ENCODE measurements at places on chromosomes 4 and X.

DNA sequence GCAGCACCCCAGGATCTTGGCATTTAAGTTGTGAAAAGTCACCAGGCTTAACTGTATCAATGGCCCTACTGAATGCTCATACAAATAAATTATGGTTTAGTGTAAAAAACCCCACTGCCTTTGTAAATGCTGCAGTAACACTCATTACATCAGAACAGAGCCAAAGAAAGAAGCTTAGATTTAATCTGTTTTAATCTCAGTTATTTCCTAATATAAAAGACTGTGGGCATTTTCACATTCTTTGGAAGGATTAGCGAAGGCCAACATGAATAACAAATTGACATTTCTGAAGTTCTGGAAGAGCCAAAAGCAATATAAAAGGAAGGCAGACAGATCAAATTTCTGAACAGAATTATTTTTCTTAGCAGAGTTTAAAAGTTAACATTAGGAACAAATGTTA, 140.0 kb upstream of the HCCS start:
- H3K27ac ChIP-seq = no peak overlapping the region
- no peak for DNase-seq
- no peaks in the 10 kb centered on the region for H3K27me3 ChIP-seq
- no peaks in the 10 kb centered on the region for H3K36me3 ChIP-seq

GRCh38 chr4:31041385-31041784, 321.2 kb downstream of the PCDH7 start:
- no peak overlapping the region for H3K27ac ChIP-seq
- H3K36me3 ChIP-seq = no peaks in the 10 kb centered on the region
- no peaks in the 10 kb centered on the region for H3K4me1 ChIP-seq

GRCh38 chr4:107548211-107548905, 171.7 kb downstream of the PAPSS1 start:
- H3K27ac ChIP-seq = no peak overlapping the region
- no peak for DNase-seq
- no peaks in the 10 kb centered on the region for H3K4me1 ChIP-seq
- H3K4me3 ChIP-seq = no peak overlapping the region
- no peaks in the 10 kb centered on the region for H3K36me3 ChIP-seq

GRCh38 chr4:137700072-137700471, 167.8 kb upstream of the PCDH18 start:
- DNase-seq = no peak
- no peaks in the 10 kb centered on the region for H3K27me3 ChIP-seq
- H3K27ac ChIP-seq = no peak overlapping the region
- H3K4me3 ChIP-seq = no peak overlapping the region
- H3K36me3 ChIP-seq = no peaks in the 10 kb centered on the region
- peaks cover 7% of the 10 kb centered on the region for H3K4me1 ChIP-seq

DNA sequence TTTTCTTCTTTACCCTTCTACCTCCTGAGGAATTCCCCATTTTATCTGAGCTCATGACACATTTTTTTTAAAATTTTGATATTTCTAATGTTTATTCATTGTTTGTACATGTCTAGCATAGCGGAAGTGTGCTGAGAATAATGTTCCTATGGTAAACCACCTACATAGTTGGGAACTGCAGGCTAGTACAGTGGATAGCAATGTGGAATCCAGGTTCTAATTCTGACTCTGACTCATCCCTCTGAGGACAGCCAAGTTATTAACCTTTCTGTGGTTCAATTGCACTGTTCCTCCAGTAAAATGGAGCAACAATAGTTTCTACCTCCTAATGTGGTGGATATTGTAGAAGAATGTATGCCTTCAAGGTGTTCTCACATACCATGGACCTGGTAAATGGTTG, 20.6 kb upstream of the APELA start:
- H3K36me3 ChIP-seq = no peaks in the 10 kb centered on the region
- no peak for DNase-seq
- no peaks in the 10 kb centered on the region for H3K4me1 ChIP-seq

- H3K4me1 ChIP-seq = no peaks in the 10 kb centered on the region
- H3K36me3 ChIP-seq = no peaks in the 10 kb centered on the region
- no peak for DNase-seq
Measured at GRCh38 chr4:153183146-153183545, 21.1 kb upstream of the TRIM2 start.

- H3K27ac ChIP-seq = no peak overlapping the region
- H3K4me1 ChIP-seq = no peaks in the 10 kb centered on the region
- no peak for DNase-seq
- H3K36me3 ChIP-seq = no peaks in the 10 kb centered on the region
- no peaks in the 10 kb centered on the region for H3K27me3 ChIP-seq
- H3K4me3 ChIP-seq = no peak overlapping the region
Measured at GRCh38 chr4:188578657-188579056, 439.4 kb downstream of the TRIML1 start.

GRCh38 chr4:81549984-81550383, 78.3 kb upstream of the RASGEF1B start:
- no peaks in the 10 kb centered on the region for H3K27me3 ChIP-seq
- DNase-seq = no peak
- no peak overlapping the region for H3K4me3 ChIP-seq
- H3K4me1 ChIP-seq = no peaks in the 10 kb centered on the region
- no peak overlapping the region for H3K27ac ChIP-seq
- H3K36me3 ChIP-seq = no peaks in the 10 kb centered on the region

DNA sequence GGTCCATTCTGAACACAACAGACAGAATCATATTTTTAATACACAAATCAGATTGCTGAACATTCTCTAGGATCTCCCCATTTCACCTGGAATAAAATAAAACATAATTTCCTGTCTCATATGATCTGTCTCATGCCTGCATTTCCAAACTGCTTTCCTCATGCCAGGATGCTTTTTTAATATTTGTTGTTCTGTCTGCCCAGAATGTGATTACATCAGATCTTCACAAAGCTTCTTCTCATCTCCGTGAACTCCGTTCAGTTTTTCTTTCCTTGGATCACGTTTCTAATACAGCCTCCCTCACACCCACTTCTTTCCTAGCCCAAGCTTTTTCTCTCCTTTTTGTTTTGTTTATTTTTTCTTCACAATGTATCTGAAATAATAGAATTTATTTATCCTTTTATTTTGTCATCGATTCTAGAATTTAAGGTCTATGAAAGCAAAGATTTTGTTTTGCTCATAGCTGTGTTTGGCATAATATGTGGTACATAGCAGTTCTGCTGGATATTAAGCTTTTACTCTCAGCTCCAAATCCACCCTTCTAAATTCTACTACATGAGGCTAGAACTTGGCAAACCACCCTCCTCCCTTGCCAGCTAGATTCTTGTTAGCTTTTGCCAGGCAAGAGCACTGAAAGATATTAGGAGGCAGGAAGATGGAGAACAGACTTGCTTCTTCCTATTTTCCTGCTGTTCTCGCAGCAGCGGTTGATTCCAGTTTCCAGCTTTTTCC, 165.5 kb upstream of the SLIT2 start:
- H3K27me3 ChIP-seq = no peaks in the 10 kb centered on the region
- H3K4me3 ChIP-seq = no peak overlapping the region
- no peak for DNase-seq

DNA sequence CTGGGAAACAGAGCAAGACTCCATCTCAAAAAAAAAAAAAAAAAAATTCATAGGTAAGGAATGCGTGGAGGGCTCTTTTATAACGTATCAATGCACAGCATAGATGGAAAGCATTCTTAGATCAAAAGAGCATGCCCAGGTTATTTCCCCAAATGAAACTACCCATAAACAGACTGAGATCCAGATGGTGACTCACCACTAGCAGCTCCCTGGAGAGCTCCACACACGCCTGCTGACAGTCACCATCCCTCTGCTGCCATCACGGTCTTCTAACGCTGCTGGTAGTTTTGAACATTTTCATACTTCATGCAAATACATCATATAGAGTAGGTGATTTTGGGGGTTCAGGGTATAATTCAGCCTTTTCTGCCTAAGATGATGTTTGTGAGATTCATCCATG, 136.9 kb downstream of the ASMT start:
- H3K4me1 ChIP-seq = no peaks in the 10 kb centered on the region
- no peak overlapping the region for H3K4me3 ChIP-seq
- no peak for DNase-seq
- H3K27ac ChIP-seq = no peak overlapping the region
- H3K36me3 ChIP-seq = no peaks in the 10 kb centered on the region

- no peak for DNase-seq
- no peaks in the 10 kb centered on the region for H3K27me3 ChIP-seq
- H3K4me3 ChIP-seq = no peak overlapping the region
- H3K4me1 ChIP-seq = no peaks in the 10 kb centered on the region
- no peak overlapping the region for H3K27ac ChIP-seq
Measured at GRCh38 chr4:77354550-77354949, 197.5 kb downstream of the CCNG2 start.

DNA sequence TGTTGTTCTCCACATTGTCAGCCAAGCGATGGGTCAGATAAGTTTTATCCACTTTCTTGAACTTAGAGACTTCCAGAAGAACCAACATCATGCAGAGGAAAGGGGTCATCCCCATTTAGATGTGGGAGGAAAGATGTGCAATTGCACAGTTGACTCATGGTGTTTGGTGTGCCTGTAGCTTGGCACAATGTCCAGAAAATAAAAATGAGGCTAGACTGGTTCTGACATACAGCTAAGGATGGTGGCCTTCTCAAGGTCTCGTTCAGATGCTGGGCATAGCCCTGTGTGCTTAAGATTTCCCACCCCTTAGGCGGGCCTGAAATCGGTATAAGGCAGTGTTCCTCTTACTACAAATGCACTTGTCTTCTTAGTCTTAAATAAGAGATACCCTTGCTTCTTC, 101.1 kb downstream of the PCDH7 start:
- H3K4me1 ChIP-seq = no peaks in the 10 kb centered on the region
- H3K36me3 ChIP-seq = no peaks in the 10 kb centered on the region
- DNase-seq = no peak

DNA sequence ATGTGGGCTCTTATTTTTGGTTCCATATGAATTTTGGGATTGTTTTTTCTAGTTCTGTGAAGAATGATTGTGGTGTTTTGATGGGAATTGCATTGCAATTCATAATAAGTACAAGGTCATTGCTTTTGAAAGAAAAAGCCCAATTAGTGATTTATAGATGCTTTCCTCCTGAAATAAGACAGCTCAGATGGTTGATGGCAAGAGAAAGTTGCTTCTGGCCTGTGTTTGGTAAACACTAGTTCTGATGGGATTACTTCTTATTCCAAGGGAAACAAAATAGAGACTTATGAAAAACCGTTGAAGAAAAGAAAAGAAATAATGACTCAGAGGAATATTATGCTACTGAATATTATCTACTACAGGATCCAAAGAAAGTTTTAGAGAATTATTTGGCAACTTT, 144.9 kb downstream of the SPANXA1 start:
- no peak overlapping the region for H3K27ac ChIP-seq
- H3K27me3 ChIP-seq = no peaks in the 10 kb centered on the region

DNA sequence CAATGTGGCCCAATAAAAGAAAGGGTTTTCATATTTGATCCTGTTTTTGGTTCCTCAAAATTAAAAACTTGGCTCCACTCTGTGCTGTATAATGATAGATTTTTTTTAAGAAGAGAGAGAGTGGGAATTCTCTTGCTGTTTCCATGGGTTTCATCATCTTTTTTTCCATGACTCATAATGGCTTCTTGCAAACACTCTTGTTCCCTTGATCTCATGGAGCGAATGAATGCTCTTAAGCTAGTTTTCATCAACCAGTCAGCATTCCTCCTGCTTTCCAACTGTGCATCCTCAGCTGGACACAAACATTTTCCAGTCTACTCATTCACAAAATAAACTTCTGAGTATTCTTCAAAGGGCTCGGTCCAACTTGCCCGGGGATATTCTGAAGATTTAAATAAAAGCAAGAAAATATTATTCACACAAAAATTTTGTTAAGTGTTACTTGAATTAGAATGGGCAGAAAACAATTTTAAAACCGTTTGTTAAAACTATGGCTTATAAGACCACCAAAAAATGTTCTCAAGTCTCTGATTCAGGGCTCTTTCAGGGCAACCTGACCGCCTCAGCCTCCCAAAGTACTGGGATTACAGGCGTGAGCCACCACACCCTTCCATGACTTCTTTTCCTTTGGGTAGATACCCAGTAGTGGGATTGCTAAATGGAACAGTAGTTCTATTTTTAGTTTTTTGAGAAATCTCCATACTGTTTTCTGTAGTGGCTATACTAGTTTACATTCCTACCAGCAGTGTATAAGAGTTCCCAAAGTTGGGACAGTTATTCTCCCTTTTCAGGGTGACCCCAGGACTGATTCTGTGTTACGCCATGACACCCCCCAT, 64.7 kb downstream of the TMEM156 start:
- H3K4me1 ChIP-seq = no peaks in the 10 kb centered on the region
- H3K27me3 ChIP-seq = no peaks in the 10 kb centered on the region
- no peaks in the 10 kb centered on the region for H3K36me3 ChIP-seq
- no peak for DNase-seq

- no peak overlapping the region for H3K4me3 ChIP-seq
- no peak overlapping the region for H3K27ac ChIP-seq
- H3K36me3 ChIP-seq = no peaks in the 10 kb centered on the region
- no peaks in the 10 kb centered on the region for H3K4me1 ChIP-seq
Measured at GRCh38 chrX:68945603-68946228, 116.9 kb downstream of the EFNB1 start.

DNA sequence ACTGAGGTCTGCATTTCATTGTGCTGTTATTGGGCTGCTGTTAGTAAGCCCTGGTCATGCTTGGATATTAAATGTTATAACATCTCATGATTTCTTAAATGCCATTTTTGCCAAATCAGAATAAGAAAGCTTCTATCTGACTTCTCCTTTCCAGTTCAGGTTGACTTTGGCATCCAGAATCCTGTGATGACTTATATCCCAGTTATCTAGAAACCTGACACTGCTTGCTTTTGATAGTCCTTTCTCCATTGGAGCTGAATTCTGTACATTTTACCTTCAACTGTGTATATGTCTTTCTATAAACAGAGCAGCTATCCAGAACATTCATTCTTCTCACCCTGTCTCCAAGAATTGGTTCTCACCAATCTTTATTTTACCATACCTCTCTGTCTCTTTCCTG, 257.7 kb upstream of the GNPDA2 start:
- H3K27ac ChIP-seq = no peak overlapping the region
- no peak for DNase-seq
- no peaks in the 10 kb centered on the region for H3K27me3 ChIP-seq
- no peaks in the 10 kb centered on the region for H3K36me3 ChIP-seq

Data from ovary (tissue), 10 donors.